ENCODE measurements at places on chromosomes 5 and 9.

GRCh38 chr9:72440378-72440777 lies 75.4 kb upstream of the ZFAND5 start:
- DNase-seq: no peak

DNA sequence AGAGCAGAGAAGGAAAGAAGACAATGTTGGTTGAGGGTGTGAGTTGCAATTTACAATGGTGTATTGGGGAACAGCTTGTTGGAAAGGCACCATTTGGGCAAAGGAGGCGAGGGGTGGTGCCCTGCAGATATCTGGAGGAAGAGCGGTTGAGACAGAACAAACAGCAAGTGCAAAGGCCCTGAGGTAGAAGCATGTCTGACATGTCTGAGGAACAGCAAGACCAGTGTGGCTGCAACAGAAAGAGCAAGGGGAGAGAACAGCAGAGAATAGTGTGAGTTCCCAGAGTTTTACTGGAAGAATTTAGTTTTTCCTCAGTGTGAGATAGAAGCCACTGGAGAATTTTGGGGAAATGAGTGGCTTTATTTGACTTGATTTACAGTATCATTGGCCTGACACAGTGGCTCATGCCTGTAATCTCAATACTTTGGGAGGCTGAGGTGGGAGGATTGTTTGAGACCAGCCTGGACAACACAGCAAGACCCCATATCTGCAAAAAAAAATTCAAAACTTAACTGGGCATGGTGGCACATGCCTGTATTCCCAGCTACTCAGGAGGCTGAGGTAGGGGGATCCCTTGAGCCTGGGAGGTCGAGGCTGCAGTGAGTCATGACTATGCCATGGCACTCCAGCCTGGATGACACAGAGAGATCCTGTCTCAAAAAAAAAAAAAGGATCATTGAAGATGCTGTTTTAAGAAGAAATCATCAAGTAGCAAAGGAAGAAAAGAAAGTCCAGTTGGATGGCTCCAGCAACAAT lies 13.6 kb downstream of the CMBL start:
- DNase-seq: no peak

DNA sequence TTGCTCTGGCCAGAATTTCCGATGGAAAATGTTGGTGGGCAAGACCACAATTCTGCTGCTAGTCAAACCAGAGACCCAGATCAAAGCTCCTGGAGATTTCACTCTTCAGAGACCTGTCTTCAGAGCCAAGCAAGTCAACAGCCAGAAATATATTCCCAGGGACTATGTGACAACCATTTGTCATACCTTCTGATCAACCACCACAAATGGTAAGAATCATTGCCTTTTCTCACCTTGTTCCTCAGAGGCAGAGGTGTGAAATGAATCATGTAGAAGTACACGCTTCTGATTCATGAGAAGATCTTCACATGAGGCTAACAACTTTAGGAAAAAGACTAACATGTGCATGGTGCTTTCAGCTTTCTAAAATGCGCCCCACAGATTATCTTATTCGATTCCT lies 53.5 kb downstream of the SUSD1 start:
- DNase-seq: no peak

DNA sequence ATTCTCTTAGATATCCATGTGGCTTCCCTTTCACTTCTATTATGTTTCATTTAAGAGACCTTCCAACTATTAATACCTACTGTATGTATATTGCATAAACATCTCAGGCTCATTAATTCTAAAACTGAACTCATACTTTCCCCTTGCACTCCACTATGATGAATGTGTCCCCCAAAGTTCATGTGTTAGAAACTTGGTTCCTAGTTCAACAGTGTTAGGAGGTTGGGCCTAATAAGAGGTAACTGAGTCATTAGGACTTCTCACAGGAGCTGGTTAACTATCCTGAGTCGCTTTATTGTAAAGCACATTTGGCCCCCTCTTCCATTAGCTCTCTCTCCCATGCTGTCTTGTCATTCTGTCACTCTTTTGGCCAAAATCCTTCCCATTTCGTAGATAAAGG lies 22.0 kb downstream of the ANKHD1 start:
- no peak for DNase-seq

All from OCI-M1 (cell line).